NCI-H1930 (cell line): ENCODE measurements at places on chromosomes 7 and 10.

DNA sequence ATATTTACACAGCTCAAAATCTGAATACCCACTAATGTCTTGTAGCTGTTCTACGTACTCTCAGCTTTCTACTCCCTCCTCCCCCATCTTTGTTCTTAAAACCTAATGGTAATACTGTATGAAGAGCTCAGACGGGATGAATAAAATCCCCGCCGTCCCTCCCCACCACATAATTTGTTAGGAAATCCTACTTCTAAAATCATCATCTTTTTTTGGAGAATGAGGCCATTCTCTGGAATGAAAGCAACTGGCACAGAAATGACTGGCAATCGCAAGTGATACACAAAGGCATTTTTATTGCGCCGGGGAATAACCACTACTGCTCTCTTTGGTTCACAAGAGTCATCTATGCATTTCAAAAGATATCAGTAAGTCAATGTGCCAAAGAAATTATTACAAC, 27.3 kb downstream of the SLC35B4 start:
- DNase-seq = no peak

DNA sequence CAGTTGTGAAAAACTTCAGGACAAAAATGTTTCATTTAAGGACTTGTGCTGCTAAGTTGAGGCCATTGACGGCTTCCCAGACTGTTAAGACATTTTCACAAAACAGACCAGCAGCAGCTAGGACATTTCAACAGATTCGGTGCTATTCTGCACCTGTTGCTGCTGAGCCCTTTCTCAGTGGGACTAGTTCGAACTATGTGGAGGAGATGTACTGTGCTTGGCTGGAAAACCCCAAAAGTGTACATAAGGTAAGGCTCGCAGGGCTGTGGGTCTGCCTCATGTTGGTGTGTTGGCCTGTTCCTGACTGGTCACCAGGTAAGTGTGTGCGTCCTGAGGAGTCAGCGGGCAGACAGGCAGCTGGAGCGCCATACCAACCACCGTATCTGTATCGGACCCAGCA, 17.9 kb downstream of the OGDH start:
- no peak for DNase-seq

- DNase-seq = no peak
Measured at GRCh38 chr10:14859775-14860174, 18.9 kb upstream of the SUV39H2 start.

- no peak for DNase-seq
Measured at GRCh38 chr10:92822060-92822634, 26.2 kb upstream of the EXOC6 start.

- no peak for DNase-seq
Measured at GRCh38 chr10:102962267-102962666, 44.2 kb downstream of the CNNM2 start.

- no peak for DNase-seq
Measured at GRCh38 chr10:120396228-120396627, 60.8 kb upstream of the PLPP4 start.

GRCh38 chr7:41942468-41943093, 239.7 kb upstream of the INHBA start:
- DNase-seq = no peak

DNA sequence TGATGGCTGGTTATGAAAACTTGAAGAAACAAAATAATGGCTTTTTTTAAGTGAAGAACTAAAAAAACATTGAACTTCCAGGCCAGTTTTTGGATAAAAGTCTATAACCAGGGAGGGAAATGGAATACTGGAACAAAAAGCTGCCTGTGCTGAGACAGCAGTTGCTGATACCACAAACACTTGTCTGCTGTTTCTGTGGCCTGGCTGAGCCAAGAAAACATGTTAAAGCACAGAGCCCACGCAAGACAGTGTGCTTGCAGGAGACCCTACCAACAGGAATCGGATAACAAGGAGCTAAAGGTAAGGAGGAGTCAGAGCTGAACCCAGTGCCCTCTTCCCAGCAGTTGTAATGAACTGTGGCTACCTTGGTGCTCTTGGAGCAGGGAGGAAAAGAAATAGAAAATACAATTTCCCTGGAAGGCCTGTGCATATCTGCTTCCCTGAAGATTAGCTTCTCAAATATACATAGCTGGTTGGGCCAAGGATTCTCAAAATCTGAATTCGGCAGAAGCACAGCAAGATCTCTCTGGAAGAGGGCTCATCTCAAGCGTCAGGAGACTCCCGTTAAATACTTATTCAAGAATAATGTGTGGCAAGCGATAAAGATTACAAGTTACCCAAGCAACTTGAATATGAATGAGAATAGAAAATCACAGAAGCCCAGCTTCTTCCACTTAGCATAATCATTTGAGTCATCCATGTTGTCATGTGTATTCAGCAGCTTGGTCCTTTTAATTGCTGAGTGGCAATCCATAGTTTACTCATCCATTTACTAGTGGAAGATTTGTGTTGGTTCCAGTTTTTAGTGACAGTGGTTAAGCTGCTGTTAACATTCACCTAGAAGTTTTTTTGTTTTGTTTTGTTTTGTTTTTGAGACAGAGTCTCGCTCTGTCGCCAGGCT, 87.6 kb downstream of the NOD1 start:
- no peak for DNase-seq

GRCh38 chr10:130579913-130580312, 443.7 kb downstream of the GLRX3 start:
- DNase-seq = no peak

GRCh38 chr7:158324397-158325360, 262.9 kb downstream of the PTPRN2 start:
- DNase-seq = no peak

- no peak for DNase-seq
Measured at GRCh38 chr7:157035302-157035701, 24.8 kb upstream of the MNX1 start.

DNA sequence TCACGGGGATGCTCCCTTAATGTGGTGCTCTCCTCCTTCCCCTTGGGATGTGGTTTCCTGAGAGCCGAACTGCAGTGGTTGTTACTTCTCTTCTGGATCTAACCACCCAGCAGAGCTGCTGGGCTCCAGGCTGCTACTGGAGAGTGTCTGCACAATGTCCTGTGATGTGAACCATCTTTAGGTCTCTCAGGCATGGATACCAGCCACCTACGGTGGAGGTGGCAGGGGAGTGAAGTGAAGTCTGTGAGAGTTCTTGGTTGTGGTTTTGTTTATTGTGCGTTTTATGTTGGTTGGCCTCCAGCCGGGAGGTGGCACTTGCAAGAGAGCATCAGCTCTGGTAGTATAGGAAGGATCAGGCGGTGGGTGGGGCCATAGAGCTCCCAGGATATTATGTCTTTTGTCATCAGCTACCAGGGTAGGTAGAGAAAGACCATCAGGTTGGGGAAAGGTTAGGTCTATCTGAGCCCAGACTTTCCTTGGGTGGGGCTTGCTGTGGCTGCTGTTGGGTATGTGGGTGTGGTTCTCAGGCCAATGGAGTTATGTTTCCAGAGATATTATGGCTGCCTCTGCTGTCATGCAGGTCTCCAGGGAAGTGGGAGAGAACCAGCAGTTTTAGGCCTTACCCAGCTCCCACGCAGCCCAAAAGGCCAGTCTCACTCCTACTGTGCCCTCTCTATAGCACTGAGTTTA, 87.9 kb downstream of the KIF20B start:
- DNase-seq = no peak

DNA sequence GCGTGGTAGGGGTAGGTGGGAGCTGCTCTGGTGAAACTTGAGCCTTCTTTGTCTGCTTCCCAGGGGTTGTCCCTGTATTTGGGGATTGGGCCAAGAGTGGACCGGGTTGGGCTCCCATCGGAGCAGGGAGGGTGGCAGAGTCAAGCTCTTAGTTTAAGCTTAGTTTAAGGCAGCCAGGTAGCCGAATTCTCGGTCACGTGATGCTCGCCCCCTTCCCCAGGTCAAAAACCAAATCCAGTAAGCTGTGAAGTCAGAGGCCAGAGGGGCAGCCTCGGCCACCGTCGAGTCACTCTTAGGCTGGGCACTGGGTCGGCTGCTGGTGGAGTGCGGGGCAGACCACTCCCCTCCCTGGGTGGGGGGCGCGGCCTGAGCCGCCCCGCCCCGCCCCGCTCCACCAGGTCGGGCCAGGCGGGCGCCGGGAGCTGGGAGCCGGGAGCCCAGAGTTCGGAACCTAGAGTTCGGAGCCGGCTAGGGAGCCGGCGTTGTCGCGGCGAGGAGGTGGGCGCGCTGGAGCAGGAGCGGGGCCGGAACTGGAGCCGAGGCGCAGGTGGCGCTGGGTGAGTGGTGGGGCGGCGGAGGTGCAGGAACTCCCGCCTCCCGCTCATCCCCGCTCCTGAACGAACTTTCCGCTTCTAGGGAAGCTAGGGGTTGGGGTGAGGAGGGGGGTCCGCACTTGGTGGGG, 2.8 kb upstream of the LZTS2 start:
- no peak for DNase-seq

DNA sequence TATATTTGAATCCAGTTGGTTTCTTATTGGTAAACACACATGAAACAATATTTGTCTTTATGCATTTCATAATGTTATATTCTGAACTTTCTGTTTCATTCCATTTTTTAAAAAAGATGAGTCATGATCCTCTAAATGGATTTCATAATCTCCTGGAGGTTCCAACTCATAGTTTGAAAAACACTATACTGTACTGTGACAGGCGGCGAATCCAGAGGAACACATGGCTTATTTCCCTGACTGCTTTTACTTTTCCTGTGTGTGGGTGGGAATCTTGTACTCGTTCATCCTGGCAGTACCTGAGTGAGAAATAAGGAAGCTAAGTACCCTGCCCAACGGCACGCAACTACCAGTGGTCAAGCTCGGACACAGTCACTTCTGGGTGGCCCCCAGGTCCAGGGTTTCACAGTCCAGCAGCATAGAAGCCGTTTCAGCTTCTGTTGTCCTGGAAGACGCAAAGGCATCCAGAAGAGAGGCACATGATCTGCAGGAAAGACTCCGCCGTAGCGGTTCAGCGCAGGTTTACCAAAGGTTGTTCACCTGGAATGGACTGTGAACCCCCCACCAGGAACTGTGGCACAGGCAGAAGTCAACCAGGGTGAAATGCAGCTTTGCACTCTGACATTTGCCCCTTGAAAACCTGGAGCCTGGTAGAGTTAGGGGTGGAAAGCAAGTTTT, 117.7 kb downstream of the CCNY start:
- no peak for DNase-seq

GRCh38 chr7:108637049-108637621, 67.5 kb downstream of the DNAJB9 start:
- DNase-seq = no peak

DNA sequence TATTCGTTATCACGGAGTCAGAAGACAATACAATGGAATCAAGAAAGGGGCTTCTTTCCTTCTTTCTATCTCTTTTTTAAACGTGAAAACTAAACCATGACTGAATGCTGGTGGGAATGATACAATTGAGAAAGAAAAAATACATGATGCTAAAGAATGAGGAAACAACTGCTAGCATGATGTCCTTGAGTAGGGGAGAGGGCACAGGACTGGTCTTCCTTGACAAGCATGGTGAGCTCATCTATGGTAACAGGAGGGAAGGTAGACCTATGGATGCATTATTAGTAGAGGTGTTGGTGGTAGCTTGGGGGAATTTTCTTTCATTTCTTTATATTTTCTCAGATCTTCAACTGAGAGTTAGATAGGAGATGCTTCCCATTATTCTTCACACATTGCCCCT, 88.9 kb upstream of the COL1A2 start:
- no peak for DNase-seq

- no peak for DNase-seq
Measured at GRCh38 chr10:514137-514671, 175.3 kb downstream of the DIP2C start.

- no peak for DNase-seq
Measured at GRCh38 chr7:50448823-50449222, 1.3 kb downstream of the FIGNL1 start.

DNA sequence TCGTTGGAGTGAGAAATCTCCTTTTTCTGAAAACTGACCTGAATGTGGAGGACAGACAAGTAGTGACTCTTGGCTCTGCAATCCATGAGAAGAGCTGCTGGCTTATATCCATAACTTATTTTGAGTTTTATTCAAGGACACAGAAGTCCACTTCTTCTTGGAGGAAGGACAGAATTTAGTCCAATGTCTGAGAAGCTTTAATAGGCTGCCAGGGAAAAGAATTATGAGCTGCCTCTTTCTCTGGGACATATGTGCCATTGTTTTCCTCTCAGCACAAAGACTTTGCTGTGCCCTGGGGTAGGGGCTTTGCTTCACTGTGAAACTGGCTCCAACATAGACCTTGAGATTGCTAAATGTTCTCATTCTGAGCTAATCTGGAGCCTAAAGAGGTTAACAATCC, 20.5 kb upstream of the AOC1 start:
- no peak for DNase-seq

GRCh38 chr7:30688718-30689221, 6.5 kb upstream of the CRHR2 start:
- DNase-seq = no peak

- no peak for DNase-seq
Measured at GRCh38 chr10:113183573-113183972, 233.5 kb downstream of the TCF7L2 start.

- DNase-seq = no peak
Measured at GRCh38 chr10:86726677-86726999, 29.8 kb upstream of the BMPR1A start.

DNA sequence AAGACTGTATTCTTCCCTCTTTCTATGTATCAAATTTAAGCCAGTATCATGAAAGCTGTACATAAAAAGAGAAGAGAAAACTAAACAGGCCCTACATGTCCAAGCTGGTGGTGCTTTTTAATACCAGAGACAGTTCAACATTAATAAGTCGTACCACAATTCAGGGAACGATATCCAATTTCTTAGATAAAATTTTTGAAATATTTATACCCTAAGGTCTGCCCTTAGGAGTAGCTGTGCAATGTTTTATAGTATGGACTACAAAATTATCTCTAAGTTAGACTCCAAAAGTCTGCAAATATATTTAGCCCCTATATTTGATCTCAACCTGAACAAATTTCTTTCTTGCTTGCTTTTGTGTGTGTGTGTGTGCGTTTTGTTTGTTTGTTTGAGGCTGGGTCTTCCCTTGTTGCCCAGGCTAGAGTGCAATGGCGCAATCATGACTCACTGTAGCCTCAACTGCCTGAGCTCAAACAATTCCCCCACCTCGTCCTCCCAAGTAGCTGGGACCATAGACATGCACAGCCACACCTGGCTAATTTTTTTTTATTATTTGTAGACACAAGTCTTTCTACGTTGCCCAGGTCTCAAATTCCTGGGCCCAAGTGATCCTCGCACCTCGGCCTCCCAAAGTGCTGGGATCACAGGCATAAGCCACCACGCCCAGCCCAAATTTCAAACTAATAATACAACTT, 13.2 kb downstream of the ARHGAP19 start:
- DNase-seq = no peak

- DNase-seq = no peak
Measured at GRCh38 chr10:96133135-96133534, 3.0 kb downstream of the ZNF518A start.

DNA sequence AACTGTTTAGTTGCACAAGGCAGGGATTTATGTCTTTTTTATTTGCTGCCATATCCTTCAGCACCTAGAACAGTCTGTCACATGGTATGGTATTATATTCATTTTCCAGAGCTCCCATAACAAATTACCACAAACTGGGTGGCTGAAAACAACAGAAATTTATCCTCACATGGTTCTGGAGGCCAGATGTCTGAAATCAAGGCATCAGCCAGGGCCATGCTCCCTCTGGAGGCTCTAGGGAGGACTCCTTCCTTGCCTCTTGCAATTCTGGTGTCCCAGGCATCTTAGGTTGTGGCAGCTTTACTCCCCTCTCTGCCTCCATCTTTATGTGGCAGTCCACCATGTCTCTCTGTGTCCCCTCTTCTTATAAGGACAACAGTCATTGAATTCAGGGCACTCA, 43.1 kb downstream of the MET start:
- no peak for DNase-seq
